T-helper 1 cell (primary cell): ENCODE measurements at places on chromosomes 12 and 14.

GRCh38 chr12:58880639-58881038 is 39.7 kb downstream of the LRIG3 start:
- DNase-seq: no peak

DNA sequence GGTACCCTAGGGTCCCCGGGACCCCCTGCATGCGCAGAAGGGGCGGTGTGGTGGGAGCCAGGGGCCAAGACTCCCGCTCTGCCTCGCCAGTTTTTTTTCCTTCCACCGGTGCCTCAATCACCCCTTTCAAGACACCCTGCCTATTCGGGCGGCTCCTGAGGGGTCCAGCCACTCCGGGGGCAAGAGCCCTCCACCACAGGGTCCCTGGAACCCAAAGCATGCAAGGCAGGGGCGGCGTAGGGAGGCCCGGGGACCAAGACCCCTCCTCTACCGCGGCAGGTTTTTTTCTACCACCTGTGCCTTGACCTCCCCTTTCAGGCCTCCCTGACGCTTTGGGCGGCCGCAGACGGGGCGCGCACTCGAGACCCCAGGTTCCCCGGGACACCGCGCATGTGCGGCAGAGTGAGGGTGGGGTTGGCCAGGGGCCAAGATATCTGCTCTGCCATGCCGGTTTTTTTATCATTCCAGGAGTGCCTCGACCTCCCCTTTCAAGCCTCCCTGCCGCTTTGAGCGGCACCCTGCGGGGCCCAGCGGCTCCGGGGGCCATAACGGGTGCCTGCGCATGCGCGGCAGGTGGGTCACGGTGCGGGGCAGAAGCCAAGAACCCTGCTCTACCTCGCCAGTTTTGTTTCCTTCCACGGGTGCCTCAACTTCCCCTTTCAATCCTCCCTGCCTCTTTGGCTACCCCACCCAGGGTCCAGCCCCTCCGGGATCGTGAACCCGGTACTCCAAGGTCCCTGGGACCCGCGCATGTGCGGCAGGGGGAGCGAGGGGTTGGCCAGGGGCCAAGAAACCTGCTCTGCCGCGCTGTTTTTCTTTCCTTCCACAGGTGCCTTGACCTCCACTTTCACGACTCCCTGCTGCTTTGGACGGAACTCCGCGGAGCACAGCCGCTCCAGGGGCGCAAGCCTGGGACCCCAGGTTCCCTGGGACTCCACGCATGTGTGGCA is 328.1 kb downstream of the ALG10 start:
- DNase-seq: no peak

- no peak for DNase-seq
Measured at GRCh38 chr12:120540445-120540844, 6.3 kb downstream of the RNF10 start.

DNA sequence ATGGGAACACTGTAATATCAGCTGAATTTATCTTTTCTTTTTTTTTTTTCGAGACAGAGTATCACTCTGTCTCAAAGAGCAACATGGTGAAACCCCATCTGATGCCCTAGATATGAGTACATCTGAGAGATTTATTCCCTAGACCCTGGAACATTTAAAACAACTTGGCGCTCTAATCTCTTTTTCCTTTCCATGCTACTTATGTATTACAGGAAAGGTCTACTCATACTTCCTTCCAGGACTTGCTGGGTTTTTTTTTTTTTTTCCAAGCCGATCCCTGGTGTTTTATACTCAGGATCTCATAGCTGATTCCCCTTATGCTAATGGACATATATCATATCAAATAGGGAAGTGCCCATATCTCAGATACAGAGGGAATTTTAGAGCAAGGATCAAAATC is 83.1 kb downstream of the MAPKAPK5 start:
- no peak for DNase-seq

DNA sequence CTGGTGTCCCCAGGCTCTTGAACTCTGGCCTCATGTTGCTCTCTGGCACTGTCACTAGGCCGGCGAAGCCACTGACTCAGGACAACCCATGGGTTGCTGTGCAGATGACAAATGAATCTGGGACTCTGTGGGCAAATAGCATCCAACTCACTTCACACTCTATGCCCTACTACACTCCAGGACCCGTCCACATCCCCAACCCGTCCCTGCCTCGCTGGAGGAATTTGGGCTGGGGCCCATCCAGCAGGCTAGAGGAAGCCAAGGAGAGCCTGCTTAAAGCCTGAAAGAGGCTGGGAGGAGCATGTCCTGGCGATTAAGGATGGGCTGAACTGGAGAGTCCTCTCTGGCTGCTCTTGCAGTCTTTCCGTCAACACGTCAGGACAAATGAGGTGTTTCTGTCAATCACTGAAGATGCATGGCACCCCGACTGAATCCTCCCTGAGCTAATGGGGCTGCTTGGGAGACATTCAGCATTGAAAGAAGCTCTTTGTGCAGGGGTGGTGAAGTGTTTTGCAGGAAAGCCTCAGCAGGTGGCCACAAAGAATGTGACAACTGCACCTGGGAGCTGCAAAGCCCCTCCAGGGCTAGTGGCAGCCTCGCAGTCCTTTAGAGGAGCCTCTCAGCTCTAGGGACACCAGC is 71.7 kb downstream of the ANO2 start:
- DNase-seq: no peak

DNA sequence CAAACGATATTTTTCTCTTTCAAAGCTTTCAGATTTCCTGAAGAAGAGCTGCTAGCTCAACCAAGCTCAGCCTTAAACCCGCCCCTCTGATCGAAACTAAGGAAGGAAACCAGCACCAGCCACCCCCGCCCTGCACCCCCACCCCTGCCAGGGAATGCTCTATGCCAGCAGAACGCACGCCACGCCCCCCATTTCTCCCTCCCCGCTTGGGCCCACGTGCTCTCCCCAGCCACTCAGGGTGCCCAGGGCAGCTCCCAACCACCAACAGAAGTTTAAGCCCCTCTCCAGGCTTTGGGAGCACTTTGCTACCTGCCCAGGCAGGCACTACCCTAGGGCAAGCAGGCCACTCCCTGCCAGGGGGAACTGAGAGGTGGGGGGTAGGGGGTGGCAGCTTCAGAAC is 18.8 kb upstream of the KRT78 start:
- no peak for DNase-seq

GRCh38 chr12:27190761-27191160 is 53.3 kb upstream of the STK38L start:
- DNase-seq: no peak

GRCh38 chr12:117013726-117014125 is 85.5 kb downstream of the TESC start:
- DNase-seq: no peak
